ENCODE measurements at places on chromosomes 6 and 20. TPM values are rescaled to one million over a fixed set of nuclear protein-coding genes. Genes with fewer than 3 reads are reported as not detected.

DNA sequence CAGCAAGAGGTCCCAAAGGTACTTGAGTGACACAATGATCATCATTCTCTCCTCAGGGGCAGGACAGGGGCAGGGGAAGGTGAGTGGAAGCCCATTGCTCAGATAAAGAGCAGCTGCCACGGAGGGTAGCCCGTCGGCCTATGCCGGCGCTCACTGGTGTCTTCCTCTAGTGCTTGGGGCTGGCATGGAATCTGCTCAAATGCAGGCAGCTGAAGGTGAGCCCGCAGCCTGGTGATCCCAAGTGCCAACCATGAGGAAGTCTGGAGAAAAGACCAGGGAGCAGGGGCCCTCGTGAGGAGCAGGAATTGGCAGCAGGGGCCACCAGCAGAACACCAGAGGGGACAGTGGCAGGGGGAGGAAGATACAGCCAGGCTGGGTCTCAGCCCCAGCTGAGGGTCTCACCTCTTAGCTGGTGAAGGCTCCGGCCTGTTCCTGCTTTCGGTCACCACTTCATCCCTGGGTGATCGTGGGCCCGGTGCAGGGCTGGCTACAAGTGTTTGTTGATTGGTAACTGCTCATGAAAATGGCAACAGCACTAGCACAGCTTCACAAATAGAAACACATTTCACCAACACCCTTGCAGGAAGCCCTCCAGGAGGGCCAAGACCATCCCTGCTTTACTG is 24.7 kb downstream of the RBCK1 start:
- no peaks in the 10 kb centered on the region for H3K4me1 ChIP-seq
- H3K4me3 ChIP-seq: no peak overlapping the region
- H3K36me3 ChIP-seq: peaks cover 12% of the 10 kb centered on the region
- H3K27me3 ChIP-seq: no peaks in the 10 kb centered on the region
- no peak overlapping the region for H3K27ac ChIP-seq

DNA sequence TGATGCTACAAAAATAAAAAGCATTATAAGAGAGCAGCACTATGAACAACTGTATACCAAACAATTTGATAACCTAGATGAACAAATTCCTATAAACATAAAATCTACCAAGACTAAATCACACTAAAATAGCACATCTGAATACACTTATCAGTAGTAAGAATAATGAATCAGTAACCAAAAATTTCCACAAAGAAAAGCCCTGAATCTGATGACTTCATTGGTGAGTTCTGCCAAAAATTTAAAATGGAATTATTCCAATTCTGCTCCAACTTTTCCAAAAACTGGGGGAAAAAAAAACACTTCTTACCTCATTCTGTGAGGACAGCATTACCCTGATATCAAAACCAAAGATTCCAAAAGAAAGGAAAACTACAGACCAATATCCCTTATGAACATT is 206.2 kb downstream of the WDR27 start:
- H3K4me1 ChIP-seq: no peaks in the 10 kb centered on the region
- no peaks in the 10 kb centered on the region for H3K36me3 ChIP-seq
- H3K4me3 ChIP-seq: no peak overlapping the region
- DNase-seq: no peak

- no peak overlapping the region for H3K4me3 ChIP-seq
- H3K27me3 ChIP-seq: no peaks in the 10 kb centered on the region
- no peaks in the 10 kb centered on the region for H3K4me1 ChIP-seq
Measured at GRCh38 chr6:156111913-156112312, 656.3 kb upstream of the NOX3 start.

DNA sequence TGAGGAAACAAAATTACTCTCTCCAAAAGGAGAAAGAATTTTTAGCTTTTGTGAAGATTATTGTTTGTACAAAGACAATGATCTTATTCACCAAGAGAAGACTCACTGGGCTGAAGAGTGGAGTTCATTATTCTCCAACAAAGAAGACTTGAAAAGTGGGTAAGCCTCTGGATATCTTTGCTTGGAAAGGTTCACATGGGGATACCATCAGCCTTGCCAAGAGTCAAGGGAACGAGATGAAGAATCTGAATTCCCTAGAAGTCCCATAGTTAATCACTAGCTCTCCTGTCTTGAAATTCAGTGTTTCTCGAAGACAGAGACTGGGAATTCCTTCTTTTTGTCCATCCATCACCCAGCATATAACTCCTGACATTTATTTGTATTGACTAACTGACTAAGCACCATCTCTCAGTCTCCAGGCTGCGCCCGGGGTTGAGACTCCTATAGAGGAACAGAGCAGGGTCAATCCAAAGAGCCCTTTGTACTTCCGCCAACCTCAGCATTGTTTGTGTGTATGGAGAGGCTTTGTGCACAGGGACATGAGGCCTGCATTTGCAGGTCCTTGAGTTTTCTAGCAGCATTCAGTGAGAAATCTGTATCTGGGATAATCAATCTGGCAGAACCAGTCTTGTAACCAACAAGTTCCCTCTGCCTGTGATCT is 461.9 kb downstream of the KIF16B start:
- no peaks in the 10 kb centered on the region for H3K36me3 ChIP-seq
- peaks cover 20% of the 10 kb centered on the region for H3K4me1 ChIP-seq
- DNase-seq: no peak
- no peak overlapping the region for H3K27ac ChIP-seq

DNA sequence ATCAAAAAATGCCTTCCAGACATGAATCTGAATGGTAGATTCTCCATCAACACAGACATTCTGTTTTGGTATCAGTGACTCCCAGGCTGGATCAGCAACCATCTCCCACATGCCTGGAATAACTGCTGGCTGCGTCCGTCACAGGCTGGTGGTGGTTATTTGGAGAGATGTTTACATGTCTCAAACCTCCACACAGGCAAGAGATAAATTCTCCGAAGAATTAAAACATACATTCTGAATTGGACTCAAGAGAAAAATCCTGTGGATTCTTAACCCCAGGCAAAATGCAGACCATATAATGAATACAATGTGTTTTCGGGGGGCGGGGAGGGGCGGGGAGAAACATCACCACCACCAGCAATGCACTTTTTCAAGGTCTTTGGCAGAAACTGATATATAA is 108.2 kb downstream of the THBS2 start:
- no peak overlapping the region for H3K27ac ChIP-seq
- peaks cover 57% of the 10 kb centered on the region for H3K27me3 ChIP-seq
- no peak overlapping the region for H3K4me3 ChIP-seq

DNA sequence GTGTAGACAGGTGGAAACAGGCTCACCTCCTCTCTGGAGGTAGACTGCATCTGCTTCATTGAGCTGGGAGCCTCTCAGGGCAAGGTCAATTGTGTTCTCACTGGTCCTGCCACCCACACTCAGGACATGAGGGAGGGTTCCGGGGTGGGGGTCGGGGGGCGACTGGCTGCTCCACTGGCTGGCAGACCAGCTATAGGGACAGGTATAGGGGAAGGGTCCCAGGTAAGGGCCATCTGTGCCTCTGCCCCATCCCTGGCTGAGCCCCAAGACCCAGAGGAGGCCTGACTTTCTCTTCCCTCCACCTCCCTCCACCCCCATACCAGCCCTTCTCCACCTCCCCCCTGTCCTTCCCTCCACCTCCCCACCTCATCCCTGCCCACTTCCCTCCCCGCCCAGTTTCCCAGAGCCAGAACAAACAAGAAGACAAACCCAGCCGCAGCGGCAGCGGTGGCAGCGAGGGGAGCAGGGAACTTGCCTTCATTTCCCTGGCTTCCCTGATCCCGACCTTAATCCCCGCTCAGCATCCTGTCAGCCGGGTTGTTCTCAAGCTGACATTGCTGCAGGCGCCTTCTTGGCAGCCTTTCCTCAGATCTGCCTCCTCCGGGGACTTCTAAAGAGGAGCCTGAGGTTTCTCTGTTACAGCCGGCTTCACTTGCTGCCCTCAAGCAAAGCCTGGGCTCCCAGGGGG is 18.3 kb upstream of the FOXP4 start:
- no peaks in the 10 kb centered on the region for H3K27me3 ChIP-seq
- no peaks in the 10 kb centered on the region for H3K36me3 ChIP-seq
- H3K4me1 ChIP-seq: peaks cover 14% of the 10 kb centered on the region
- DNase-seq: no peak
- H3K27ac ChIP-seq: no peak overlapping the region

DNA sequence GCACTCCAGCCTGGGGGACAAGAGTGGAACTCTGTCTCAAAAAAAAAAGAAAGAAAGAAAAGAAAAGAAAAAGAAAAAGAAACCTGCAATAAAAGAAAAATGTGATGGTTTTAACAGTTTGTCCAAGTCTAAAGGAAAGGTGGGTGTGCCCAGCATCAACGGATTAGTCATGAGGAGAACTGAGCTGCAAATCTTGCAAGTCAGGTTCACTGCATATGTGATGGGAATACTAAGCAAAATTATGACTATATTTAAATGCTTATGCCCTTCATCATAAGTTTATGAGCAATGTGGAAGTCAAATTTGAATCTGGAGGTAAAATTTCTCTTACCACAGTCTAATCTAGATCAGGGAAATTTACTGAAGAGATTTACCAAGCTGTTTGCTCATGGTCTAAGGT is 13.1 kb upstream of the CDK19 start:
- H3K27ac ChIP-seq: peak overlapping the region; percentile 80
- DNase-seq: peak; percentile 29
- H3K27me3 ChIP-seq: no peaks in the 10 kb centered on the region
- H3K4me3 ChIP-seq: no peak overlapping the region
- peaks cover 37% of the 10 kb centered on the region for H3K4me1 ChIP-seq
- no peaks in the 10 kb centered on the region for H3K36me3 ChIP-seq

DNA sequence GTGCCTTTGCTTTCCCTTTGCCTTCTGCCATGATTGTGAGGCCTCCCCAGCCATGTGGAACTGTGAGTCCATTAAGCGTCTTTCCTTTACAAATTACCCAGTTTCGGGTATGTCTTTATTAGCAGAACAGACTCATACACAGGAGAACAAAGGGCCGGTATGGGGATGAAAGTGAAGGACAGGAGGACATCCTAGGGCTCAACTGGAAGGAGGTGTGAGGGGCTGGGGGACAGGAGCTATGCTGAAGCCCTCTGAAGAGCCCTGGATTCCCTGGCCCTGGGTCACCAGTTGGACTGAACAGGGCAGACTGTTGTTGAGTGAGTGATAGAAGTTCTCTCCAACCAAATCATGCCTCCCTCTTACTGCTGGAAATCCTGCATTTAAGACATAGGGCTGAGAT is 105.8 kb downstream of the SCML4 start:
- H3K4me3 ChIP-seq: no peak overlapping the region
- H3K4me1 ChIP-seq: no peaks in the 10 kb centered on the region

DNA sequence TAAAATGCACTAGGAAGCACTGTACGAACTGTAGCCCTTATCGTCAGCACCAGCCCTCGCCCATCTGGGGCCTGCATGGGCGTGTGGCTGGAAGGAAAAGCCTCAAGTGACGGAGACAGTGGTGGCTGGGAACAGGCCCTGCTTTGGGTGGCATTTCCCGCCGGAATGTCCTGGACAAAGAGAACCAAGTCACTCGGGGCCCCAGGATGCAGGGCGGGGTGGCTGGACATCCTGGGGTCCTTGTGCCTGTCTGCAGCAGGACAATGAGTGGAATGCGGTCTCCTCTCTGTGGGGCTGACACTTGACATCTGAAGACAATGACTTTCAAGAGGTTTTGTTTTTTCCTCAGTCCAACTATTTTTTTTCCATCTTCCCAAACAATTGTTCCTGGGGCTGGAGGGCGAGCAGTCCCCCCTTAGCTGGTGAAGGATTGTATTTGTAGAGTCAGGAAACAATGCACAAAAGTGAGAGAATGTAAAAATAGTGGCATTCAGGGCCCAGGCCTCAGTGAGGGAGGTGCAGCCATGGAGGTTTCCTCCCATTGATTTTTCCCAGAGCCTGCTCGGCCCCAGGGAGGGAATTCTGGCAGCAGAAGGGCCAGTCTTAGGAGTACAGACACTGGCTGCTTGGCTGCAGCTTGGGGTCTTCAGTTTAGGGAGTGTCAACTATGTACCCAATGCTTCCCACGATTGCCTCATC is 64.4 kb downstream of the PREX1 start:
- no peak for DNase-seq
- H3K27ac ChIP-seq: no peak overlapping the region
- no peaks in the 10 kb centered on the region for H3K27me3 ChIP-seq

GRCh38 chr20:47430862-47431588 is 70.7 kb upstream of the NCOA3 start:
- peaks cover 51% of the 10 kb centered on the region for H3K4me1 ChIP-seq
- H3K4me3 ChIP-seq: no peak overlapping the region
- H3K27me3 ChIP-seq: no peaks in the 10 kb centered on the region
- H3K27ac ChIP-seq: peak overlapping the region; percentile 99
- H3K36me3 ChIP-seq: no peaks in the 10 kb centered on the region

- DNase-seq: no peak
- H3K4me1 ChIP-seq: peaks cover 25% of the 10 kb centered on the region
- no peak overlapping the region for H3K27ac ChIP-seq
- peaks cover 20% of the 10 kb centered on the region for H3K36me3 ChIP-seq
- H3K4me3 ChIP-seq: no peak overlapping the region
Measured at GRCh38 chr6:151005896-151006632, 140.6 kb downstream of the MTHFD1L start.

DNA sequence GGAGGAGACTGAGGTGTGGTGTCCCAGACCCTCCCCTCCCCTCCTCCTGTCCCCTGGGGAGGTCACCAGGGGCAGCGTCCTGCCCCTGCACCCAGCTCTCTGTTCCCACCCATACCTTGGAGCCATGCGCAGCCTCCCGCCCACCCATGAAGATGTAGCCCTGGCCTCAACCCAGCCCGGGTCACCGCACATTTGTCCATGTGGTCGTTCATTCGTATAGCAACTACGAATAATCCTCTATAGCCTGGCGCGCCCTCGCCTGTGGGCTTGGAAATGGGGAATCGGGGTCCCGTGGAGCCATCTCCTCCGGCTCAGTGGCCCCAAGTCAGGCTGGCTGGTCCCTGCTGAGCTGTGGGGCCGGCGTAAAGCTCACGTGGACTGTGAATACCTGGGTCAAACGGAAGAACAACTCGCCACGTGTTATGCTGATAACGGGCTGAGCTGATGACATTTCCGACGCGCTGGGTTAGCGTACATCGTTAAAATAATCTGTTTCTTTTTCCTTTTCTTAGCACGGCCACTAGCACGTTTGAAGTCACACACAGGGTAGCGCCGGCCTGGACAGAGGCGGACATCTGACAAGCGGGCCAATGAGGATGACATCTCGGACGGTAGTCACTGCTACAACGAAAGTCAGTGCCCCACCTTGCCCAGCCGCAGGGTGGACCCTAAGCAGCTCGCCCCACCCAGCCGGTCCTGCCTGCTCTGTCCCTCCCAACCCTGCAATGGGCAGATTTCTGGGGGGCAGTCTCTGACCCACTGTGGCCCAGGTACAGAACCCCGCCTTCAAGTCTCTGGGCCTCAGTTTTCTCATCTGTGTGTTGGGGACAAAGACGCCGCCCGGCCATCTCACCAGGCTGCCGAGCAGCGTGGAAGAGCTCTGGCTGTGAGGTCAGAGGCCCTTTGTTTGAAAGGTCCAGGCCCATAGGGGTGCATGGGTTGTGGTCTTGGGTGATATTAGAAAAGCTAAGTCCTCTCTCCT is 19.8 kb upstream of the RBBP8NL start:
- no peak overlapping the region for H3K27ac ChIP-seq
- DNase-seq: no peak
- no peaks in the 10 kb centered on the region for H3K4me1 ChIP-seq
- no peaks in the 10 kb centered on the region for H3K36me3 ChIP-seq

- no peaks in the 10 kb centered on the region for H3K36me3 ChIP-seq
- H3K27ac ChIP-seq: no peak overlapping the region
- no peak for DNase-seq
- H3K27me3 ChIP-seq: no peaks in the 10 kb centered on the region
Measured at GRCh38 chr6:140269591-140270165, 895.2 kb upstream of the CITED2 start.

- no peak for DNase-seq
- peaks cover 57% of the 10 kb centered on the region for H3K27me3 ChIP-seq
- no peak overlapping the region for H3K27ac ChIP-seq
- H3K36me3 ChIP-seq: no peaks in the 10 kb centered on the region
Measured at GRCh38 chr6:167331565-167331964, 6.7 kb downstream of the TTLL2 start.

The TCF21 gene
- total RNA-seq: not detected

The CST2 gene
- not detected for total RNA-seq

The OR2J3 gene
- total RNA-seq: not detected

The B3GALT4 gene
- total RNA-seq: 12.8 TPM
